ENCODE measurements at places on chromosomes 1 and 21.

DNA sequence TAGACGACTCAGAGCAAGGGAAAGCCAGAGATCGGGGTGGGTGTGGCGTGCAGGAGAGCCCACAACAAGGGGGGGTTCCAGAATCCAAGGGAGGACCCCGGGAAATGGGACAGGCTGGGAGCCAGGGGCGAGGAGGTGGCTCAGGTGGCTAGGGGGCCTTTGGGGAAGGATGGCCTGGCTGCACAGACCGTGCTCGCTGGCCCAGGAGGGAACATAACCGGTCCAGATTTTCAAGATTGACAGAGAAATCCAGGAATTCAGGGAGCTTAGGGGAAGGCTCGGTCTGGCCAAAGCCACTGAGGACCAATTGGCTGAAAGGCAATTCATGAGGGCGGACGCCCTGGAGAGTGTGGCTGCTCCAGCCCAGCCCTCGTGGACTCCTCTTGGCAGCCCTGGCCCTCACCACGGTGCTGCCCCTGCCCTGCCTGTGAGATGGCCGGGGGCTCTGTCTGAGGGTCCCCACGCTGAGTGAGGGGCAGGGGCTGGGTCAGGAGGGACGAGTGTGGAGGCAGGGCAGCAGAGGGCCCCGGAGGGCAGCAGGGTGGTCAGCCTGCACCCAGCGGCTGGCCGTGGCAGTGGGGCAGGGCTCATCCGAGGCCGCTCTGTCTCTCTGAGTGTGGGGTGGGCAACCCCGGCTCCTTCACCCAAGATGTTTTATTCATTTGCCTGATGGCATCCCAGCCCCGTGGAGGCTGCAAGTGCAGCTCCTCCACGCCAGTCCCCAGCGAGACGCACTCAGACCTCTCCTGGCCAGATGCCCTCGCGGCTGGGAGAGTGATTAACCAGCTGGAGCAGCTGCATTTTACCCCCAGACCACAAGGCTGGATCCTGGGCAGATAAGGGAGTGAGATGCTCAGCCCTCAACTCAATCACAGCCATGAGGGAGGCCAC, 5.6 kb upstream of the LRRC3 start:
- DNase-seq, result no peak

- no peak for DNase-seq
Measured at GRCh38 chr1:19922015-19922688, 1.3 kb downstream of the PLA2G2E start.

- no peak for DNase-seq
Measured at GRCh38 chr1:48576565-48576964, 104.6 kb upstream of the SPATA6 start.

GRCh38 chr21:17461014-17461413, 51.8 kb upstream of the CXADR start:
- no peak for DNase-seq

GRCh38 chr1:219189021-219189824, 15.5 kb downstream of the LYPLAL1 start:
- no peak for DNase-seq

DNA sequence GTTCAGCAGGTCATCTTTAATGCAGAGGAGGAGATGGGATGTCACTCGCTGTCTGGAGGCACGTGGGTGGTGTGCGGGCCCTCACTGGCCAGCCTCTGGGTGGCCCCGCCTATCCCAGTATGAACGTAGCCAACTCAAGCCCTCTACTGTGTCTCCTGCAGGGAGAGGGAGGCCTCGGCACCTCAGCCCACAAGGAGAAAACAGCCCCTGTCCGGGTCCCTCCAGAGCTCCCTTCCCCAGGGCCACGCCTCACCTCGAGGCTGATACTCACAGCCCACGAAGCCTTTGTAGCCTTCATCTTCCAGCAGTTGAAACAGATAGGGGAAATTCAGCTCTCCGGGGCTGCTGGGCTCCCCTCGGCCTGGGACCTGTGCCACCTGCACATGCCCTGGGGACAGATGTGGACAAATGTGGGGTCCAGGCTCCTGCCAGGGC, 2.6 kb downstream of the HYI start:
- no peak for DNase-seq

DNA sequence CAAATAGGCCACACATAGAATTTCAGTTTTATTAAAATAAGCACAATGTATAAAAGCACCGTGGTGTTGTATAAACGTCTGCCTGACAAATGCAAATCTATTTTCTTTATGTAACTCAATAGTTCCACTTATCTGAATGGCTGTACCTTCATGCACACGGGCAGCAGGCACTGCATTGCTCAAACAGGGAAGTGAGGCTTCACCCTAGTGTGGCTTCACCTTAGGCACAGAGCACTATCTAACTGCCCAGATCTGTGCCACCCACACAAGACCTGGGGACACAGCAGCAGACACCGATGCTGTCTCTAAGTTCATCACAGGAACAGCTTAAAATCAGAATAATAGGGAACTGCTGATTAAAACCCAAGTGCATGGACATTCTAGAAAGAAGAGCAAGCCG, 6.0 kb upstream of the KNCN start:
- DNase-seq, result no peak

DNA sequence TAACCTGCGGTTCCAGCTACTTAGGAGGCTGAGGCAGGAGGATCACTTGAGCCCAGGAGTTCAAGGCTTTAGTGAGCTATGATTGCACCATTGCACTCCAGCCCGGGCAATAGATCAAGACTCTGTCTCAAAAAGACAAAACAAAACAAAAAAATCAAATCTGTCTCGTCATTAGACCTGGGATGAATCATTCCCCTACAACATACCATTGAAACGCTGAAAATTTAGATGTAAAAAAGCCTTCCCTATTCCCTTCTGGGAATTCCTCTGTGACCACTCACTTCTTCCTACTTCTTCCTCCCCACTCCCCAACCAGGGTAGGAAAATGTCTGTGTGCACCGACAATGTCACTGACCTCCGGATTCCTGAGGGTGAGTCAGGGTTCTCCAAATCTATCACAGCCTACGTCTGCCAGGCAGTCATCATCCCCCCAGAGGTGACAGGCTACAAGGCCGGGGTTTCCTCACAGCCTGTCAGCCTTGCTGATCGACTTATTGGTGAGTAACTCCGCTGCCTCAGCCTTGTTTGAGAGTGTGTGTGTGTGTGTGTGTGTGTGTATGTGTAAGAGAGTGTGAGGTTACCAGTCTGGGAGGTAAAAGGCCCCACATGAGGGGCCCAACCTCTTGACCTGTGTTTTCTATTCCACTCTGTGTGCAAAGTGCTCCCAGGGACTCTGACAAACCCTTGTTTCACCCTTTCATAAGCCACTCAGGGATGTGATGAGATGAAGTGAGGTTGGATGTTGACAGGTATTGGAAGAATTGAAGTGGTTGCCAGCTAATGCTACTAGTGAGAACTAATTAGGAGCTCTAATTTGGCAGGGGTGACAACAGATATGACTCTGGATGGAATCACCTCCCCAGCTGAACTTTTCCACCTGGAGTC, 16.3 kb upstream of the SARS1 start:
- no peak for DNase-seq

DNA sequence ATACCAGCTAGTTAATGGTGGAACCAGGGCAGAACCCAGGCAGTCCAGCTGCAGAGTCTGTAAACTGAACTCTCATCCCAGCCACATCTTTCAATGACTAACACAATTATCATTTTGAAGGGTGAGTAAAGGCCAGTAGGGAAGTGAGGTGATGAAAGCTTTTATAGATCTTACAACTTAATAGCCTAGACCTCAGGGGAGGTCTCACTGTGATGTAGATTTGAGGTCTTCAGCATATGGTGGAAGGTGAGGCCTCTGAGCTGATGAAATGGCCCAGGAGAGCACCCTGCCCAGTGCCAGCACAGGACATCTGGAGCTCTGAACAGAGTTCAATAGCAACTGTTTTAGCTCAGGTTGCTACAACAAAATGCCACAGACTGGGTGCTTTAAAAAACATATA, 44.8 kb upstream of the POU2F1 start:
- DNase-seq, result no peak

DNA sequence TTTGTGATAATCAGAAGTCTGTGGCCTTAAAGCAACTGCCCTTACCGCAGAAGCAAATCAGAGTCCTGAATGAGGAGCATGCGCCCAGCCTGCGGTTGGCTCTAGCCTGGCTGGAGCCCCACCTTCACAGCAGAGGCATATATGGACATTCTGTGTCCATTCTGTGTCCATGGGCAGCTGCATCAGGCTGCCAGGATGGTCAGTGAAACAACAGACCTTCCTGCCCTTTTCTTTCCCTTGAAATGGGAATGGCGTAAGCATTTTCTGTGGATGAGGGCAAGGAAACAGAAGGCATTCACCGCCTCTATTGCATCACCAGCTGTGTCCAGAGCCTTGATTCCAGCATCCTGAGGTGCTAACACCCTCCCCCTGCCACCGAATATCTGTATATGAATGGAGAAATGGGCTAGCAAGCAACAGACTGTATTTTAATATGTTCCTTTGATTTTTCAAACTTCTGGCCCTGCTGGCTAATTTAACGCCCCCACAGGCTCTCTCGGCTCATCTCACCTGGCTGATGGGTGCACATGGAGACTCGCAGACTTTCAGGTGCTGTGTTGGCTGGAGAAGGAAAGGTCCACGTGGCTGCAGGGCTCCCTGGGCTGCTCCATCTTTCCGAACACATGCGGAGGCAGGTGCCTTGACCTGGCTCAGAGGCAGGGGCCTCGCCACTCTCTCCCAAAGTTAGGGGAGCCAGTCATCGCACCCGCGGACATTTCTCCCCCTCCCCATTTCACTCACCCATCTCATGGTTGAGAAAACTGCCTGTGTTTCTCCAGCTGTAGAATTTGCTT, 159.2 kb downstream of the GALNT2 start:
- DNase-seq, result no peak

DNA sequence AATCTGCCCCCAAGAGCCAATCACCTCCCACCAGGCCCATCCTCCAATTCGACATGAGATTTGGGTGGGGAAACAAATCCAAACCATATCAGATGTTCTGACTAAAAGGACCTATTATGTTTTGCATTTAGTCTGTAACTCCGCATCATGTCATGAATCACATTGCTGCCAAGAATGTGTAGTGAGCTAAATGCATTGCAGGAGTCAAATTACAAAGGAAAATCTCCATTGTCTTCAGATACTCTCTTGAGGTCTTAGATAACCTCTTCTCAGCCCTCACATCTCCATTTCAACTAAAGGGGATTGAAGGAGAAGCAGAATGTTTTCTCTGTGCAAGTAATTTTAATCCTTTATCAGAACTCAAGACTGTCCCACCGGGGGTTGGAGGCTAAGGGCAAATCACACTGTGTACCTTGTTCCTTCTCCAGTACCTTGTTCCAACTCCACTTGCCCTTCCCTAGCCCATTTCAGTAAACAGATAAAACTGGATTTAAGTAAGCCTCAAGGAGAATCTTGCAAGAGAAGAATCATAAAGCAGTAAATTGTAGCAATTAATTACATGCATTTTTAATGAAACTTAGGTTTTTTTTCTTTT, 34.1 kb downstream of the EXTL2 start:
- peak; percentile 13 for DNase-seq

DNA sequence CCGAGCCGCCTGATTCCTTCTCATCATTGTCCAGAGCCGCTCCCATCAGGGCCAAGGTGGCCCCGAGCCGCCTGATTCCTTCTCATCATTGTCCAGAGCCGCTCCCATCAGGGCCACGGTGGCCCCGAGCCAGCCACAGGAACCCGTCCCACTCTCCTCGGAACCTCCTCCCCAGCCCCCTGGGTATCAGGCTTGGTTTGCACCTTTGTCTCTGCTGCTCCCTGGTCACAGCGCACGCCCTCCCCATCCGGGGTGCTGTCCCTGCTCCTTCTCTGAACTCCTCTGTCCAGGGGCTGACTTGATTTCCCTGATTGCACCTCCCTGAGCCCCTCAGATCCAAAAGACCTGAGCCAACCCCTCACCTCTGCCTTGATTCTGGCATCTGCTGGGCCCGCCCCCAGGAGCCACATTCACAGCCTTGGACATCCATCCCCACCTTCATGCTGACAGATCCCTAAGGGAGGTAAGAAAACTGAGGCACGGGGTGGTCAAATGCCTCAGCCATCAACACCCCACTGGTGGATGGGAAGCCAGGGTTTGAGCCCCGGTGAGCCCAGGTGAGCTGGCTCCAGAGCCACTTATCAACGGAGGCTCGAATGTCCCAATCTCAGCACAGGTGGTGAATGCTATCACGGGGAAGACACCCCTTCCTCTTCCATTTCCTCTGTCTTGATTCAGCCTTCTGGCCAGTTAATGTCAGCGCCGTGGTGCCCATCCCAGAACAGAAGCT, 25.6 kb upstream of the COL18A1 start:
- no peak for DNase-seq

DNA sequence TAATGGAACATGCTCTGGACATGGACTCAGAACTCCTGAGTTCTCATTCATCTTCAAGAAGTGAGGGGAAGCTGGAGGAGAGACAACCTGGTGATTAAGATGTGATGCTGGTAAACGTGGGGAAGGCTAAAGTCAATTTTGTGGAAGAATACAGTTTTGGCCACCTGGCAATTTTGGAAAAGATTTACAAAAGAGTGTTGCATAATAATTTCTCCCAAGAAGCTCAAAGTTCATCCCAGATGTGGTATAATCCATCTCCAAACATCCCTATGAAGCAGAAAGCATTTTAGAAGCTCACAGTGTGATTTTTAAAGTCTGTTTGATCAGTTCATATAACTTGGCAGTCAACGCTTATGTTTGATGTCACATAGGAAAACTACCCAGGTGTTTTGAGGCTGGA, 208.7 kb downstream of the LMX1A start:
- DNase-seq, result no peak

All from neural progenitor cell (in vitro differentiated cells).